Activated CD8-positive, alpha-beta memory T cell treated with anti-CD3 and anti-CD28 coated beads for 24 hours (primary cell): ENCODE measurements at places on chromosomes 2 and 18.
A peak's percentile ranks its signal among the peaks of the same experiment; 100 is the strongest.

DNA sequence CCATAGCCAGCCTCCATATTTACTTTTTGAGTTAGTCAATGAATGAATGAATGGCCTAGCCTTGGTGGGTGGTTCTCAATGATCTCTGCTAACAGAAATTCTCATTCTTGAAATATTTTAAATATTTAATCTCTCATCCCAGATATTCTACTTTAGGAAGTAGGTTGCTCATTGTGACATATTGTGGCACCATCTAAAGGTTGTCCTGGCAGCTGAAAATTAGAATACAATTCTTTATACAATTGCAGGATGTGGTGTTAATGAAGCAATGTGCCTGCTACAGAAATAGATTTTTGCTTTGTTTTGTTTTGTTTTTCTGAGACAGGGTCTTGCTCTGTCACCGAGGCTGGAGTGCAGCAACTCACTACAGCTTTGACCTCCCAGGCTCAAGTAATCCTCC, 35.8 kb downstream of the SCG2 start:
- DNase-seq = no peak

DNA sequence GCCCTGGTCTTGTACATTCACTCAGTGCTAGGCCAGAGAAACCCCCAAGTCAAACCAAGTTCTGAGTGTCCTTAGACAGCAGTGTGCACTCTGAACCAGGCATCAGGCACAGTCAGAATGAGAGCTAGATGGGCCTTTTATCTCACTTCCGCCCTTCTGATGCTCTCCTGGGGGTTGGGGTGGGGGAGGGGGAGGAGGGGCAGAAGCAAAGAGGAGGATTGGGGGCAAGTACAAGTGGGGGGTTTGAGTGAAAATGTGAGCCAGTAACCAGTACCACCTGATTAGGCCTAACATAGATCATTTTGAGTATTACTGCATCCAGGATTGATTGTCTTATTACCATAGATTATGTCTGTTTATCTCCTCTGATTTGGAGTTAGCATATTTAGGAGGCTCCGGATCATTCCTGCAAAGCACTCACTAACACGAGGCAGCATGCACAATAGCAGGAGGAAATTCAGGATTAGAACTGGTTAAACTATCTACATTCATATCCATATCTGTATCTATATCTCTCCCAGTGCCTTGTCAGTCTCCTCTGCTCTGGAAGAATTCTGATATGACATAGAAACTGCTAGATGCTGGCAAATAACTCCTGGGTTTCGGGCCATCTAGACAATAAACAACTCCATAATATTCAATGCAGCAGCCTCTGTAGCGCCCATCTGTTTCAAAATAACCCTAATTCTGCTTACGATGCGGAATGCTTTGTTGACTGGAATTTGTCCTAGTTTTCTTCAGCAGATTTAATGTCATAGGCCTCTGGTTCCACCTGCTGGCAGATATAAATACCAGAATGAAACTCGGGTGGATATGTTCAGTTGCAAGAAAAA, 149.1 kb downstream of the RHBDD1 start:
- no peak for DNase-seq

- DNase-seq = no peak
Observed at GRCh38 chr18:37450434-37451132, 115.0 kb downstream of the CELF4 start.

DNA sequence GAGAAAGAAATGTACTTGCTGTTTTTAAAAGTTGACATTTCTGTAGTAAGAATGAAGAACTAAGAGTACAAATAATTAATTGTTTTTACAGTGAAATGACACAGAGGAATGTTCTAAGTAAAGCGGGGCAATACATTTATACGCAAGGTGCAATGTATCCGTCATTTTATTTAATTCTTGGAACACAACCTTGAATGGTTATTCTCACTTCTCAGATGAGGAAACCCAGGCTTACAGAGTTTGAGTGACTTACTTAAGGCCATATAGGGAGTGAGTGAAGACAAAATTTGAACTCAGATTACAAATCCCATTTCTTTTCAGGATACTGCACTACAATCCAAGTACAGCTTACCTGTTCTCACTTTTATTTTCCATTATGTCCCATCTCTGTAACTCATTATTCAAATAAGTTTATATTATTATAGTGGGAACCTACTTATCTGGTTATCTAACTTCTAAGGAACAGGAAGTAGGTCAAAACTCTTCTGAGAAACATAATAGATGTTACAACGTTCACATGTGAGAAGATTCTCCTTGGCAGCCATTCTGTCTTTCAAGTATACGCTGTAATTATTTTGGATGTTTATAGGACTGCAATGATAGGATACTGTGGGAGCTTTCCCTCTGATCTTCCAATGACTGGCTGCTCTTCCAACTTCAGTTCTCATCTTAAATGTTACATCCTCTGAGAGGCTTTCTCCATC, 12.3 kb upstream of the STK17B start:
- no peak for DNase-seq

DNA sequence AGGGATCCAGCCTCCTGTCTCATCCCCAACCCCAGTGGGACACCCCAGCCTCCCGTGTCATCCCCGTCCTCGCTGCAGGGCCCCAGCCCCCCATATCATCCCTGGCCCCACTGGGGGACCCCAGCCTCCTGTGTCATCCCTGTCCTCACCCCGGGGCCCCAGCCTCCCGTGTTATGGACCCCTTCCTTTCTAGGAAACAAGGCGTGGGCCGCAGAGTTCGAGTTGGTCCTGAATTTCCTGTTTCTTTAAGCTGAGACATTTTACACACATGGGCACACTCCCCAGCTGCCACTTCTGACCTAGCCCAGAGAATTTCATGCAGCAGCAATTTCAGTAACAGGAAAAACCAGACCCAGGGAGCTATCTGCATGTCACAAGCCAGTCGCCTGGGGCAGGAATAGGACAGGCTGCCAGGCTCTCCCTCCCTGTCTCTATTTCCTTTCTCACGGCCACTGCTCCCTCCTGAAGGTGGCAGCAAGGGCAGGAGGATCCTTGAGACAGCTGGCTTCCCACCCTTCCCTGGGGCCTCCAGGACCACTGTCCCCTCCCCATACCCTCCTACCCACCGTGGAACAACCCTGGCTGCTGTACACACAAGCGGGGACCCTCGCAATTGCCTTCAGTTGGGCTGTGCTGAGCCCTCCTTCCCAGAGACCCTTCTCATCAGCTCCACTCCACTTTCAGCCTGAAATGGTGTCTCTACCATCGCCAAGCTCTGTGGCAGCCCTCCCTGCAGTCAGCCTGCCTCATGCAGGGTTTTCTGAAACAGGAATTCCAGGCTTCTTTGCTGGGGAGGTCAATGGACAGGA, 141.9 kb upstream of the ID2 start:
- peak; percentile 58 for DNase-seq

DNA sequence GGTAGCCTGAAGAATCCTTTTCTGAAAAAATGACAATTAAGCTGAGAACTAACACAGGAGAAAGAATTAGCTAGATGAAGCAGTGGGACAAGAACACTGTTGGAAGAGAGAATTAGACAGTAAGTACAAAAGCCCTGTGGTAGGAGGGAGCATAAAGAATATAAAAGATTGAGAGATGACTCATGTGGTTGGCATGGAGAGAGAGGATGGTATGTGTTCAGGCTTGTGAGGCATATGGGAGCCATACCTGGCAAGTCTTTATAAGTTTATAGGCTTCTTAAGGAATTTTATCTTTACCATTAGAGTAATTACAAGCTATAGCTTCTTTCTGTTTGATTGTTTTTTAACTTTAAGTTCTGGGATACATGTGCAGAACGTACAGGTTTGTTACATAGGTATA, 325.0 kb downstream of the ARL6IP6 start:
- no peak for DNase-seq

- no peak for DNase-seq
Observed at GRCh38 chr2:86704459-86704971, 15.6 kb upstream of the RMND5A start.

- no peak for DNase-seq
Observed at GRCh38 chr18:38023871-38024270, 458.3 kb upstream of the CELF4 start.

DNA sequence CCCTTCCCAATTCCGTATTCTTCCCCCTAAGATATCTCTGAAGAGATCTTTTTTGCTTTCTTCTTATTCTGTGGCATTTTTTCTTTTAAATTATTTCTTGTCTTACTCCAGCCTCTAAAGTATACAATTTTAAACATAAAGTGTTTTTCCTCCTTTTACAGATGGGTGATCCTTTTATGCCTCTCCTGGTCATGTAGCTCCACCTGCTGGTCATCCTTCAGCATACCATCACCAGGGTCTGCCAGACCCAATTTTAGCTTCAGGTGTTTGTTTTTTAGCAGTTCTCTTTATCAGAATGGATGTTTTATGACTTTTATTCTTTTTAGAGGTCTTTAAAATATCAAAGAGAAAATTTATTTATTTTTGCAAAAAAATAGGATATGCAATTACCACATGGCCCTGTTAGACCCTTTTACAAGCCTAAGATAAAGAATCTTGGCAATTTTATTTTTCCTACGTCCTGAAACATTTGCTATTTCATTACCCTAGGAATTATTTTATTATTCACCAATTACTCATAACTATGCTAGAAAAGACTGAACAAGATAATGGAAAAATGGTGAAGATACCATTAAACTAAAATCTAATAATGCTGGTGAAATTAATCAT, 55.5 kb downstream of the PIGN start:
- DNase-seq = peak; percentile 67

DNA sequence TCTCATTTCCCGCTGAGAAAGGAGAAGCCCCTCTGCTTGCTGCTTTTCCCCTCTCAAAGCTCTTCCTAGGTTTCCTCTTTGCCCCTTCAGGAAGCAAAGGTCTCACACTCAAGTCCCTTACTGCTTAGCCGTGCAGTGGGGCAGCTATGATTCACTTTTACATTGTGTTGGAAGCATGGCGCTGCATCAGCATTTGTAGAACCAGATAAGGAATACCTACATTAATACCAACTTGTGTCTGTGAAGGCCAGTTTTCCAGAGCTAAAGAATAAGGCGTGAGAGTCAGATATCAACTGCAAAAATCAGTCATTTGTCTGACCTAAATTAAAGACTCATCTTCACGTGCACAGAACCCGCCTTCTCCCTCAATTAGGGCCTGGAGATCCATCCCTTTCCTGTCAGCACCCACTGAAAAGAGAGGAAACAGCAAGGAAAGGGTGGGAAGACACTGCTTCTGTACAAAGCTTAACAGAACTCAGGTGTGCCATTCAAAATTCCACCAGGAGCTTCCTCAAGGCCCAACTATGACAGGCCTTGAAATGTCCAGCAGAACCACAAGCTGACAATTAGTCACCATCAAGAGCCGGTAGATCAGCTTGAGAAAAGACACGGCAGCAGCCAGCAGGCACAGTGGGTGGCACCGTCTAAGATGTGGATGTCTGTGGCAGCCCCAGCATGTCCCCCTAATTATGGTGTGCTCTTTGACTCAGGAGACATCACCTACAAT, 16.1 kb upstream of the XDH start:
- DNase-seq = no peak

- DNase-seq = no peak
Observed at GRCh38 chr18:74226156-74226555, 65.6 kb downstream of the CYB5A start.

- DNase-seq = no peak
Observed at GRCh38 chr2:86477349-86477748, 36.2 kb downstream of the KDM3A start.

DNA sequence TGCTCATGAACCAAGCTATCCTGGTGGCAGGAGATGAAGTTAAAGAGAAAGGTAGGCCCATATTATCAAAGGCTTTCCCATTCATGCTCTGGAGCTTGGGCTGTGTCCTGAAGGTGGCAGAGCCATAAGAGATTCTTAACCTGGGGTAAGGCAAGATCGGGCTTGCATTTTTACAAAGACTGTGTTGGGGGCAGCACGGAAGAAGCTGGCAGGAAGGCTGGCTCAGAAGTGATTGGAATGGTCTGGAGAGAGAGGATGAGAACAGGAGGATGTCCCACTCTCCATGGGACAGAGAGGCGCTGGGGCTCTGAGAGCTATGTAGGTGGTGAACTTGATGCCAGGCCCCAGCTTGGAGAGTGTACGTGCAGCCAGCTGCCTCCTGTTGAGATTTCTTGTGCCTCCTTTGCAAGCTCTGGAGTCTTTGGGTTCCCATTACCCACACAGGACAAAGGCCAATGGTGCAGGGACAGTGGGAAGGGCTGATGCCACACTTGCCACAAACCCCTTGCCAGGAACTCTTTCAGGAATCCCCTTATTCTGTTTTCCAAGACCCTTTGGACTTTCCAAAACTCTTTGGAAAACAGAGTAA, 40.6 kb upstream of the FZD5 start:
- DNase-seq = no peak

DNA sequence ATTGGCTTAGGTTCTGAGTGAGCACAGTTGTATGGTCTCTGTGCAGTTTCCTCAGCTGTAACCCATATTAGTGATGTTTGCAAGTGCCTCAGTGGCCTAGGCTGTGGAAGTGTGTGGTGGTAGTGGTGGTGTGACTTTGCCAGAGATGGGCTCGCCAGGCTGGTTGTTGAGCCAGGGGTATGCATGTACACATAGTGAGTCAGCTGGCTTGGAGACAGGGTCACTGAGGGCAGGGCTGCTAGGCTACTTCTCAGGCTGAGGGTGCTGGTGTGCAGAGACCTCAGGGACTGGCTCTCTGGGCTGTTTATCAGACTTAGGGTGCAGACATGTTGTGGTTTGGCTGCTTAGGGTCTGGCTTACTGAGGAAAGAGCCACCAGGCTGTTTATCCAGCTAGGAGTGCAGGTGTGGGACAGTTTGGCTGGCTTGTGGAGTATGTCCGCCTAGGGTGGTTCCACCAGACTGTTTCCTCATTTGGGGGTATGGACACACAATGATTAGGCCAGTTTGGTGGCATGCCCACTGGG, 15.0 kb downstream of the APLF start:
- no peak for DNase-seq

GRCh38 chr2:69608109-69608508, 35.4 kb downstream of the AAK1 start:
- no peak for DNase-seq

DNA sequence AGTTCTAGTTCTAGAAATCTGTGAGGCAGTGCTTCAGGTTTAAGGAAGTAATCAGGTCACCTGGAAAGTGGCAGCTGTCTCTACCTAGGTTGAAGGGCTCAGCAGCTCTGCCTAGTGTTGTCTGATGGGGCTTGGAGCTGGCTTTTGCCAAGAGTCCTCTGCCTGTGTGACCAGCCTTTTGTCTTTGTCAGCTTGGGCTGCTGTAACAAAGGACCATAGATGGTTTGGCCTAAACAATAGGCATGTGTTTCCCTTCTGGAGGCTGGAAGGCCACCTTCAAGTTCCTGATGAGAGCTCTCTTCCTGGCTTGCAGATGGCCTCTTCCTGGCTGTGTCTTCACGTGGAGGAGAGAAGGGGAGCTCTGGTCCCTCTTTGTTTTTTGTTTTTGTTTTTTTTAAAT, 13.3 kb downstream of the UBE2F start:
- peak; percentile 55 for DNase-seq

- peak; percentile 84 for DNase-seq
Observed at GRCh38 chr2:98460573-98461497, 16.2 kb downstream of the INPP4A start.
